ENCODE measurements at places on chromosomes 7 and 10.

- peak; percentile 16 for DNase-seq
Observed at GRCh38 chr7:146575903-146576302, 459.3 kb downstream of the CNTNAP2 start.

DNA sequence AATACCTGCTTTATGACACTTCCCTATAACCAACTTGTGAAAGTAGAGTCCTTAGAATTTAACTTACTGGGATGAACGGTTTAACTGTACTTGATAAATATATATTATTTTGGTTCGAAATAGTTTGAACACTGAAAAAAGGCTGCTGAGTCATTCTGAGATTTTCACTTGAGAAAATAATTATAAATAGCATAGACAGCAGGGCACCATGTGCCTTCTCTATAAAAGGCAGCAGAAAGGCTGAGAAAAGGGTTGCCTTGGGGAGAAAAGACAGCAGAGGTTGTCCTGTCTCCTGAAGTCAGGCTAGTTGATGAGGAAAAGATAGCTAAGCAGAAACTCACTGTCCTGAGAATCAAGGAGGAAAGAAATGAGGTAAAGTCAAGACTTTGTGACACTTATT is 92.4 kb downstream of the CTTNBP2 start:
- DNase-seq: no peak

GRCh38 chr10:101767600-101767945 is 8.3 kb downstream of the FGF8 start:
- no peak for DNase-seq

DNA sequence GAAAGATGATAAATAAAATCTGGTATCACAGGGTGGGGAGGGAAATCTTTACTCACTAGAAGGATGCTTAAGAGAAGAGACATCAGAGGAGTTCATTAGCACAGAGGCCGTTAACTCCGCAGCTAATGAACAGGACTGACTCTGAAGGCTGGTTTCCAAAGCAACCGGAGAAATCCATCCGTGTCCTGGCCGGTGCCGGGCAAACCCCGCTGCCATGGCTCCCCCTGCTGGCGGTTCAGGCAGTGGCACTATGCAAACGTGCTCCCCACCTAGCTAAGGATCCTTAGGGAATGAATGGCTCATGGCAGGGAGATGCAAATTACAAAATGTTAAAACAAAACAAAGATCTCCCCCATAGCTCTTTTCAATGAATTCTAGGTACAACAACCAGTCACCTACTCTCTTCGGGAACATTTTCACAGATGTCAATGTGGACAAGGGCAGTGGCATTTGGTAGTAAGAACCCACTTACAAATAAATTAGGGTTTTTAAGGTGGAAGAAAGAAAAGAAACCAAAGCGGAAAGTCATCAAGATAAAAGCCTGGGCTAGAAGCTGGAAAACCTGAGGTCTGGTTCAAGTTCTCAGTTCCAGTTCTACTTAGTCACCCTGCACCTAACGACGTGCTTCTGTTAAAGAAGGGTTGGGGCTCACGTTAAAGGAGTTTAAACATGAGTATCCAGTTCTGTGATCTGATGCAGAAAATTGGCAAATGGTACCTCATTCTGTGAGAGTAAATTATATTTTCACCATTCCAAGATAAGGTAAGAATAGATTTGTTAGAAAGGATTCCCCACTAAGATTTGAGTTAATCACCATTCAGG is 138.2 kb downstream of the SVIL start:
- DNase-seq: peak; percentile 40

GRCh38 chr7:25928549-25929330 is 223.3 kb upstream of the NFE2L3 start:
- DNase-seq: no peak

DNA sequence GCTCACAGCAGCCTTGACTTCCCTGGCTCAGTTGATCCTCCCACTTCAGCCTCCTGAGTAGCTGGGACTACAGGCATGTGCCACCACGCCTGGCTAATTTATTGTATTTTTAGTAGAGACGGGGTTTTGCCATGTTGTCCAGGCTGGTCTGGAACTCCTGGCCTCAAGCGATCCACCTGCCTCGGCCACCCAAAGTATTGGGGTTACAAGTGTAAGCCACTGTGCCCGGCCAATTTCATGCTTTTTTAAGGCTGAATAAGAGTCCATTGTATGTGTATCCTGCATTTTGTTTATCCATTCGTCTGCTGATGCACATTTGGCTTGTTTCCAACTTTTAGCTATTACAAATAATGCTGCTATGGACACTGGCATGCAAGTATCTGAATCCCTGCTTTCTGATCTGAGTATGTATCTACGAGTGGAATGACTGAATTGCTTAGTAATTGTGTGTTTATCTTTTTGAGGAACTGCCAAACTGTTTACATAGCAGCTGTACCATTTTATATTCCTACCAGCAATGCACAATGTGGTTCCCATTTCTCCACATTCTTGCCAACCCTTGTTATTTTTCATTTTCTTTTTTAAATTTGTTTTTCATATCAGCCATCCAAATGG is 37.3 kb upstream of the TPST1 start:
- no peak for DNase-seq

DNA sequence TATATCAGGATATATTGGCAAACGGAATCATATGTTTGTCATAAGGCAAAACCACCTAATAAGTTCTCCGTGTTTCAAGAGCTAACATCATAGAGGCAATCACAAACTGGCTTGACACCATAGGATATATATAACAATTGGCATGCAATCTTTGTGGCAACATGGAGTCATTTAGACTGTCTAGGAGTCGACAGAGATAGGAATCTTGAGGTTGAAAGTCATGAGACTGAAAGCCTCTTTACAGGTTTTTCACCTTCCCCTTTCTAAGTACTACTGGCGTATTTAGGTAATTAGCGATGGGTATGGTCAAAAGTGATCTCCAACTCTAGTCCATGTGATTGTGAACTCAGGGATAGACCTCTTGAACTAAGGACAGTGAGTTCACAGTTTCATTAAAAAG is 63.7 kb downstream of the THSD7A start:
- no peak for DNase-seq

GRCh38 chr10:104925232-104925851 is 284.3 kb downstream of the SORCS3 start:
- DNase-seq: peak; percentile 6

GRCh38 chr7:136256491-136256890 is 279.3 kb upstream of the MTPN start:
- no peak for DNase-seq

DNA sequence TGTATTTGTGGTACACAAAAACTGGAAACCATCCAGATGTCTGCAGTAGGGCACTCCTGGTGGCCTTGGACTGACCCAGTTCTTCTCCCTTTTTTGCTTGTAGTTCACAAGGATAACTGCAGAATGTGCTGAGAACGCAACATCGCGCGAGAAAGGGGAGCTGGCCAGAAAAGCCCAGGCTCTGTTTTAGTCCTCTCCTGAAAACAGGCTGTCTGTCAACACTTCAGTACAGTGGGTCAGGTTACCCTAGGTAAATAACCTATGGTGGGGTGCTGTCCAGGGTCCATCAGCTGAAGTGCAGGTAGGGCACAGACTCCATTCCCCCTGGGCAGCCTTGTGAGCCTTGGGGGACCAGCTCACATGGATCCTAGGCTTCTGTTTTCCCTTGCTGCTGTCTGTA is 495.8 kb downstream of the MDFIC start:
- DNase-seq: no peak

DNA sequence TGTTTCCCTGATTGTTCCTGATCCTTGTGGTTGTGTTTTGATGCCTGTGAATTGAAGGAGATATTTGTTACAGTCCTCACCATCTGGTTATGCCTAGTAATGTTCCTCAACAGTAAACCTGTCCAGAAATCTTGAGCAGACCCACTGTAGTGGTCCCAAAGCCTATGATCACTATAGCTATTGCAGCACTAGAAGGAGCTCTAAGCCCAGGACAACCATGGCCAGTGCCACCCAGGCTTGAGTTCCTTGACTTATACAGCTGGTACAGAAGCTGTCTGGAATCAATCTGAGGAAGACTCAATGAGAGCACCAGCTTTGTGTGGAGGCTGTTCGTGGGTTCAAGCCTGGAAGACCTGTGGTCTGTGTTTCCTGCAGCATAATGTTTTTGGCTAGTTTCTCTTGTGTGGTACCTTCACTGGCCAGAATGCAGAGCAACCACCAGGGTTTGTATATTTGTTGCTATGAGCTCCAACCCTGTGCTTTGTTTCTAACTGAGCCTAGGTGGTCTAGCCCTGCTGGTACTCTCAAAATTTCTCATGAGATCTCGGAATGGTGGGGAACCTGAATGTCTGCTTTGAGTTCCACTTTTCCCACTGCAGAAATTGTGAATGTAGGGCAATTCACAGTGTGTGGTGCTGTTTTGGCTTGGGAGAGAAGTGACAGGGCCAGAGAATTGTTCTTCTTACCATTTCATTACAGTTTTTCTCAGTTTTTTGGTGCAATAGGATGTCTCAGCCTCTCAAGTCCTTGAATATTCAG is 355.2 kb downstream of the SUGCT start:
- DNase-seq: no peak

DNA sequence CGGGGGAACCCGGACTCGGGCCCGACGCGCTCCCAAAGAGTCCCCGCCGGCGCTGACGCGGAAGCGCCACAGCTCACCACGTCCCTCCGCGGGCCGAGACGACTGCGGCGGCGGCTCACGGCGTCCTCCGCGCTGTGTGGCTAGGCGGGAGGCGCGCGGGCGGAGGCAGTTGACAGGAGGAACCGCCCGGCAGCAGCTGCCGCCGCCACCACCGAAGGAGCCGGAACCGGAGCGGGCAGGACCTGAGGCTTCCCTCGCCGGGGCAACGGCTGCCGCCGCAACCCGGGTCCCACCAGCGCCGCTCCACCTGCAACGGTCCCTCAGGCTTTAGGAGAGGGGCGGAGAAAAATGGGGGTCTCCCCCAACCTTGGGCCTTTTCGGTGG is 334 bp downstream of the ZNF800 start:
- DNase-seq: peak; percentile 57

GRCh38 chr10:51007781-51008180 is 66.5 kb upstream of the PRKG1 start:
- no peak for DNase-seq

DNA sequence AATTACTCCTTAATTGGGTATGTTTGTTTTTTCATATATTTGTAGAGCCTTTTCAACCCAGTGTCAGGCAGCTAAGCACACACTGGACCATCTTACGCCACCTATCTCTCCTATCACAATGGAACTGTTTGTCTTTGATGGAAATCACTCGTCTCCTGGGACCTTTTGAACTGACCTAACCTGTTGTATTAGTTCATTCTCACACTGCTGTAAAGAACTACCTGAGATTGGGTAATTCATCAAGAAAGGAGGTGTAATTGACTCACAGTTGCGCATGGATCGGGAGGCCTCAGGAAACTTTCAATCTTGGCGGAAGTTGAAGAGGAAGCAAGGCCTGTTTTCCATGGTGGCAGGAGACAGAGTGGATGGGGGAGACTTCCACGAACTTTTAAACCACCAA is 182.0 kb downstream of the TCERG1L start:
- no peak for DNase-seq

- no peak for DNase-seq
Observed at GRCh38 chr10:71575451-71575850, 144.1 kb downstream of the C10orf105 start.

GRCh38 chr7:5997210-5997808 is 11.5 kb downstream of the PMS2 start:
- DNase-seq: peak; percentile 70

DNA sequence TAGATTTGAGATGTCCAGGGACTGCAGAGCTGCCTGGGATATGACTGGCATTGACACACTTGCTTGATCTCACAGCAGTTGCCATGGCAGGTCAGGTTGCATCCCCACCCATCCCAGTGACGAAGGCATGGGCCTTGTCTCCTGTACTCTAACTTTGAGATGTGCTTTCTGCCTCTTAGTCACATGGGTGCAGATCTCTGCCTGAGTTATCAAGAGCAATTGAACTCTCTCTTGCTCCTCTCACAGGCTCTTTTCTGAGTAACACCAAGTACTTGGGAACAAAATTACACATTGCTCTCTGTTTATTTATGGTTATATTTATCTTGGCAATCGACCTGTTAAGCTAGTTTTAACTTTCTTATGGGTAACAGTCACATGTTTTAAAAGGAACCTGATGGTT is 237.3 kb downstream of the NSUN6 start:
- no peak for DNase-seq

- no peak for DNase-seq
Observed at GRCh38 chr7:1675673-1676549, 5.8 kb downstream of the ELFN1 start.

GRCh38 chr7:28505867-28506266 is 93.5 kb downstream of the CREB5 start:
- DNase-seq: no peak

- peak; percentile 20 for DNase-seq
Observed at GRCh38 chr10:4498711-4499251, 327.2 kb upstream of the AKR1E2 start.

DNA sequence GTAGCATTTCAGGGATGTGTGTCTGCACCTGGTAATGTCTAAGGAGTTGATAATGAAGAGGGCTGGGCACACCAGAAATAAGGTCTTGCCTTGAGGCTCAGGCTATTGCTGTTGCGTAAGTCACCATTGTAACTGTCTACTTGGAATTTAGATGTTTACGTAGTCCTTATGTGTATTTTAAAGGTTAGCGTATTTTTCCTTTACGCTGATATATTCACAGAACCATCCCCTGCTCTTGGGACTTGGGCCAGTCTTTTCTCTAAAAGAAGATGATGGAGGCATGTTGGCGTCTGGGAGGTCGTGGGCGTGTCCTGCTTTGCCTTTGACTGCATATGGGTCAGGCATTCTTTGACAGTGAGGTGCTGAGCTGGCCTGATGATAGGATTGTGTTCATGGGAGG is 14.7 kb downstream of the WDR37 start:
- no peak for DNase-seq

DNA sequence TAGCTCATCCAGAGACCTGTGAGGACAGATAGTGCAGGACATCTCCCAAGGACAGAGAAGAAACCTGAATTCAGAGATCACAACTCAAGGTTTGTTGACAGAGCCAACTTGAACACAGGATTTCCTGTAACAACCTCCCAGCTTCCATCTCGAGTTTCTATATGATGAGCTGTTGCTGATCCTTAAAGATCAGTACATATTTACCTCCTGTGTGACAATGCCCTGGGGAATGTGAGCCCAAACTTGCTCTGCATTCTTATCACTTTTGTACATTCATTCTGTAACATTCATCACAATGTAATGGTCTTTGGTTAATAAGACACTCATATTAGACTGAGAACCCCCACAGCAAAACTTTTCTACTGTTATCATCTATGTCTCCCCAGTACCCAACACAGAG is 468.6 kb downstream of the XPNPEP1 start:
- no peak for DNase-seq

Data from NCI-H2171 treated with DMSO at 0.1 percent for 48 hours (cell line).